ENCODE measurements at places on chromosomes 16 and 17.

- no peak for DNase-seq
These were observed 4.7 kb upstream of the BEAN1 start for GRCh38 chr16:66422366-66422765.

- DNase-seq: no peak
These were observed 6.7 kb downstream of the ZNF646 start for GRCh38 chr16:31080756-31081419.

DNA sequence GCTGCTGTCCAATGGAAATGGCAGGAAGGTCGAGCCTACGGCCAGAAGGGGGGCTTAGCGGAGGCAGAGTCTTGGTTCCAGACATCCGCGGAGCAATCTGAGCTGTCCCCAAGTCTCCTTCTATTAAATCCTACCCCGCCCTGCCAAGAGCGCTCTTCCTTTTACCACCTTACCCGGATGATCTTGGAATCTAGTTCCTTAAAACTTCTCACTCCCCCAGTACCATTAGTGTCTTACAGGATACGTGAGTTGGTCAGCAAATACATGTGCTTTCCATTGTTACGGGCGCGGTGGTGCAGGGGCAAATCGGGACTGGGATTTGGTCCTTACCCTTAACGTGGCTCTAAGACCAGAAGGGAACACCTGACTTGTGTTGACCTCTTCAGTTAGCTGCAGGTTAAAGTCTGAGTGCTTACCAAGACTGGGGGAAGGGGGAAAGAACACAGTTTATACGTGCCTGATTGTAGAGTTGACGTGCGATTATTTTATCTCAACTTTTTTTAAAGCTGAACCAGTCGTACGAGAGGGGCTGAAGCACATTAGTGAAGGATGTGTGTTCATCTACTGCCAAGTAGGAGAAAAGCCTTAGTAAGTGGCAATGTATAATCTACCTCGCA, 495 bp downstream of the TXNDC17 start:
- no peak for DNase-seq

DNA sequence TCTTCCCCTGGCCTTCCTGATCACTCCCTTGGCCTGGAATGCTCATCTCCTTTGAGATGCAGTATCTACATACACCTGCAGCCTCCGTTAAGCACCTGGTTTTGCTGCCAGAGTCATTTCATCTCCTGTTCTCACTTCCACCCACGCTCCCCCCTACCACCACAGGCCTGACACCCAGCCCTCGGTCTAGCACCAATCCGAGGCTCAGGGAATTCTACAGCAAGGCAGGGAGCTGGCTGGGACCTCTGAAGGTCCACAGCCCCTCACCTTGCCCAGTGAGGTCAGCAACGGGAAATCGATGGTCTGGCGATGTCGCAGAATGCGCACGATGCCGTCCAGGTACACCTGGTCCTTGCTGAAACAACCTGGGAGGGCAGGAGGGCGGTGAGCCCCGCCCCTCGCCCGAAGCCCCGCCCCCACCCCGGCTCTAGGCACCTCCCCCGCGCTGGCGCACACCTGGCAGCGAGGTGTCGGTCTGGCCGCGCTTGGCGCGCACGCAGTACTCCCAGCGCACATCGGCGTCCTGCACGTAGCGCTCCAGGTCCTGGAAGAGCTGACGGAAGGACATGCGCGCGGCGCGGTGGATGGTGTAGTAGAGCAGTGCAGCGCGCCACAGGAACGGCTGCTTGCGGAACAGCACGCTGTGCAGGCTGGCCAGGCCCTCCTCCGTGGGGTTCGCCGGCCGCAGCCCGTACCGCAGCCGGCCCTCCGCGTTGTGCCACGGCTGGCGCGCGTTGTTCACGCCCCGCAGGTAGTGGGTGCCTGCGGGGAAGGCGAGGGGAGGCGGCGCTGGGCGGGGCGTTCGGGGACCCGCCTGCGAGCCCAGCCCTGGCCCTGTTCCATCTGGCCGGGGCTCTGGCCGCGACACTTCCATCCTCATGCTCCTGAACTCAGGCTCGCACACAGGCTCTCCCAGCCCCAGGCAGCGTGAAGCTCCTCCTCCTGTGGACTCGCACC, 5.7 kb downstream of the MATCAP1 start:
- DNase-seq: no peak

DNA sequence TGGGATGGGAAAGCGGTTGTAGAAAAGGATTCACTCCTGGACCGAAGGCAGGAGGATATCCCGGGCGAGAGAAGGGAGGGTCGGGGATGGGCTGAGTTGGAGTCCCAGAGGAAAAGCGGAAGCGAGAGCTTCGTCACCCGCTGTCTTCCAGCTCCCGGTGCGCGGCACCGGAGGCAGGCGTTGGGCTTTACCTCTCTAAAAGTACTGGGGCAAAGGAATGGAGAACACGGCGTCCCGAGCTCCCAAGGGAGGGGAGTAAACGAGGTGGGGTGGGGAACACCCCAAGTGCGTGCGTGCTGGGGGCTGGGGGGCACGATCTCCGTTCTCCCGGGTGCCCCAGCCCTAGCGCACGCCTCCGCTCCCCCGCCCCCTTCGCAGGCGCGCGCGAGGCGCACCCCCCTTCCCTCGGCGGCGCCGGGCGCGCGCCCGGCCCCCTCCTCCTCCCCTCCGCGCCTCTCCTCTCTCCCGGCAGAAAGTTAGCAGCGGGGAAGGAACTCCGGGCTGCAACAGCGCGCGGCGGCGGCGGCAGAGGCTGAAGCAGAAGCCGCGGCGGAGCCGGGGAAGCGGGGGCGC, at the start of gene HS3ST4:
HS3ST4 (plus strand) TSS at position 441 of the 573 bp plus-strand sequence.
- DNase-seq: no peak

Measured in caudate nucleus (tissue), 63 donors.